ENCODE measurements at places on chromosomes 11 and 22.
A peak's percentile ranks its signal among the peaks of the same experiment; 100 is the strongest.

GRCh38 chr22:38017272-38017920, 33.0 kb upstream of the SOX10 start:
- peak; percentile 95 for DNase-seq

DNA sequence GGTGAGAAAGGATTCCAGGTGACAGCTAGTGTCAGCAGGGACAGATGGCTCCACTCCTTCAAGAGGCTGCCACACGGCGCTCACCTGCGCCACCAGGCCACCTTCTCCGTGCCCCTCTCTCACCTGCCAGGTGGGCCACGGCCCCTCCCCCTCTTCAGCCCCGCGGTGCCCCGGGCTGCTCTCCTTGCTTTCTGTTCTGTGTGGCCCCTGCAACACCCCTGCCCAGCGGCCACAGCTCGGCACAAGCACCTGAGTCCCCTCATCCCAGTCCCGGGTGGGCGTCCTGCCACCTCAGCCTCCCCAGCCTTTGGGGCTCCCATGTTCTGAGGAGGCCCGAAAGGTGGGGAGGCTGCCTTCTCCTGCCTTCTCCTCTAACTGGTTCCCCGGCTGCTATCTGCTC, 46.4 kb downstream of the APOL1 start:
- DNase-seq: no peak

- no peak for DNase-seq
These were observed 58.2 kb downstream of the ZNF280B start for GRCh38 chr22:22450343-22450839.

- DNase-seq: no peak
These were observed 22.5 kb downstream of the RHOD start for GRCh38 chr11:67079065-67079705.

DNA sequence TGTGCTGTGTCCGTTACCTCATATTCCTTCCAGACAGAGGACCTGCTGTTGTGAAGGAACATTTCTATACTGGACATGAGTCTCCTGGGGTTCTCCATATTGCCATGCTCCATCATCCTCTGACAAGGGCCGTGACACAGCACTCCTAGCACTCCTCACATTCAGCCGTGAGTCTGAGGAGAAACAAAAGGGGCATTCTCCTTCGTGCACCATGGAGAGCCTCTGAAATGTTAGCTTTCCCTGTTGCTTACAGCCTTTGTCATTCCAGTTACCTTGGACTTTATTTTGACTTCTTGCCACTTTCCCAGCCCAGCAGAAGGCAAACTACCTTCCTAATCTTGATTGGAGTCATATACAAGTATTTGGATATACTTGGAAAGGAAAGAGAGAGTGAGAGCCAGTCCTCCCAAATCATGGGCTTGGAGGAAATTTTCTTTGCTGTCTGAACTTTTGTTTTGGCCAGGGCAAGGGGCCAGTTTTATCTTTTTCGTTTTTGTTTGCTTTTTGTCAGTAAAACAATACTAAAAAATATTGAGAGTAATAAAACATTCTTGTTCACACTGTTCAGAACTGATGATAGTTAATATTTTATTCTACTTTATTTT, 29.1 kb upstream of the TECTA start:
- DNase-seq: no peak

- DNase-seq: no peak
These were observed 39.4 kb downstream of the ST14 start for GRCh38 chr11:130198964-130199363.

GRCh38 chr11:35909511-35910265, 34.2 kb upstream of the LDLRAD3 start:
- no peak for DNase-seq

DNA sequence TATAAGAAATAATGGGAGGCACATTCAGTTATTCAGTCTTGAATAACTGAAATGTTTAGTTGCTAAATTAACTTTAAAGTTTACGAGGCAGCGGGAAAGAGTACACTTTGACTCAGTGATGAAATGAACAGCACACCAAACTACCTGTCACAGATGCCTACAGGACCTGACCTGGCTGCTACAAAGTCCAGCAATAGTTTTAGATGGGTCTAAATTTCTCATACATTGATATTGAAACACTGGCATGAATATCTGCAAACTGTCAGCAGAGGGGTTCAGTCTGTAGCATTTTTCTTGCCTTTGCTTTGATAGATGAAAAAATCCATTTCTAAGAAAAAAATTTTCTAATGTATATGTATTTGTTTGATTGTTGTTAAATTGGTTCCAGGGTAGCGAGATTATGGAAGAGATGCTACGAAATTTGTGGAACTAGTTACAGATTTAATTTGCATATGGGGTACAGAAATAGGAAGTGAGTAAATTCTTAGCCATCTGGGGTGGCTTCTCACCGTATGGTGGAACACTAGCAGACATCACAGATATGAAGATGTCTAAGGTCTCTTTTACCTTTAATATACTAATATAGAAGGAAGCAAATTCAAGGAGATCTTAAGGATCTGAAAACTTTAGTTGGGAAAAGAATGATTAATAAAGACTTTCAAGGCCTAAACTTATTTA, 20.8 kb upstream of the GAB2 start:
- DNase-seq: no peak

- no peak for DNase-seq
These were observed 10.6 kb downstream of the LRRC55 start for GRCh38 chr11:57192316-57192715.

Data from posterior vena cava (tissue), 2 donors.